T follicular helper cell (primary cell): ENCODE measurements at places on chromosomes 12 and 14.

DNA sequence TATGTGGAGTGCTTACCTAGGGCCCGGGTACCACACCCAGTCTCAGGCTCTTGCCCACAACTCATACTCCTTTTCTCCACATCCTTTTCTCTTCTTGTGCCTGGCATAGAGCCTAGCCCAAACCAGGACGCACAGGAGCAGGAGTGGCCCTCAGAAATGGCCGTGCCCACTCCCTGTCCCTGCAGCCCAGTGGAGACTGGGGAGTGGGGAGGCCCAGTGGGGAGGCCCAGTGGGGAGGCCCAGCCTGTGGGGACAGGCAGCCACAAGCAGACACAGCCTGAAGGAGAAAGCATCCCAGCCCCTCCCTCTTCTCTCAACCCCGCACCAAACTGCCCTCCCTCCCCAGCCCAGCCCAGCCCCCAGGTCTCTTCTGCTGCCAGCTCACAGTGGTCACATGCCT lies 196.8 kb downstream of the KIF26A start:
- no peak for DNase-seq

GRCh38 chr12:104234926-104235499 lies 19.4 kb downstream of the TXNRD1 start:
- no peak for DNase-seq

DNA sequence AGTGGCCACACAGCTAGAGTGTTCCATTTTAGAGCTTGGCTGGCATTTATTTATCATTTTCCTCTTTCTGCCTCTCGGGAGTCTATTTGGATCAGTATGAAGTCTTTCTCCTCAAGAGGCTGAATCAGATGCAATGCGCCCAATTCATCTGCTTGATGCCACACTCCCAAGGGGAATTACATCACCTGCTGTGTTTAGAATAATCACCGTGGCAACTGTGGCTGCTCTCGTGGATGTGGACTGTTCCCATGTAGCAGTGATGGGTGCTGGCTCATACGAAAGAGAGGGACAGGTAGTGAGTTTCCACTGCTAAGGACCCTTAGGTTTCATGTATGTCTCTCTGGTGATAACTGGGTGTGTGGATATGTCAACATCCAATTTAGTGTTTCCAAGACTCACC lies 70.7 kb downstream of the SRRM4 start:
- no peak for DNase-seq

DNA sequence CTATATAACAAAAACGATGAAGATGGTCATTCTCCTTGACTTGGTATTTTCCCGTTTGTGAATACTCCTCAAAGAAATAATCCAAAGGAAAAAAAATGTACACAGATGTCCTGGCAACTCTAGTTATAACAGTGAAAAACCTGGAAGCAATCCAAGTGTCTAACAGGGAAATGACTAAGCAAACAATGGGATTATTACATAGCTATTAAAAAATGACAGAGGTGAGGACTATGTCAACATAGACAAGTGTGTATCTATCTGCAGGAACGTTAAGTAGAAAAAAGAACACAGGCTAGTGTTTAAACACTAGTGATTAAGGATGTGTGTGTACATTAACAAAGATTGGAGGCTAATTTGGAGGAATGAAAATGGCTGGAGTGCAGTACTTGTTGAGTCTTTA lies 5.9 kb upstream of the APOLD1 start:
- no peak for DNase-seq

- DNase-seq = no peak
Observed at GRCh38 chr12:31944299-31944698, 14.9 kb upstream of the RESF1 start.

DNA sequence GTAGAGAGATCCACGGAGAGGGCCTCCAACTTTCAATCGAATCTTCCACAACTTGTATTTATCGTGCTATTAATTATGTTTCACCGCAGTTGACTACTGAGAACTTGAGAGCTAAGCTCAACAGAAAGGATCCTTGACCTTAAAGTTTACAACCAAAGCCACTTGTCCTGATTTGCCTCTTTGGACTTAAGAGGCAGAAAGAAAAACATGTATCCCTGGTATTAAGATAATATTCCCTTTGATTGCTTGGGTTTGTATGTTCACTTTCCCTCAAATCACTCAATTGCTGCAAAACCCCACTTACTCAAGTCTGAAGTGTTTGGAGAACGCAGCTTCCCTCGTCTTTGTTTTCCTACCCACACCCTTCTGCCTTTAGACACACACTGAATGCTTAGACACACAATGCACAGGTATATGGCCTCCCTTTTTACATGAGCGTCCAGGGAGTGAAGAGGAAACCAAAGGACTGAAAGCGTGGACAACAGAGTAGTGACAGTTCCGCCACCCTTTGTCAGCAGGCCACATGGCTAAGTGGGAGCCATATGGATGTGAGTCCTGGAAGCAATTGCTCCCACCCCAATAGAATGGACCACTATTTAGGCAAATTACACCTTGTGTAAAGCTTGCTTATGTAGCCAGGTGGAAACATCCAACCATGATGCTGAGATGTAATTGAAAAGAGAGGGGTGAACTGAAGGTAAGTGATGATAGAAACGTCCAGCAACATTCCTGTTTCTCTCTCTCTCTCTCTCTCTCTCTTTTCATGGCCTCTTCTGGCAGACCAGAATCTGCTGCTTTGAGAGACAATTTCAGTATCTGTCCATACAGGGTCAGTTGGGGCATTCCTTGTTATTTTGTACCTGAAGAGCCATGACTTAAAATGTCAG lies 1.4 kb upstream of the PKP2 start:
- no peak for DNase-seq

DNA sequence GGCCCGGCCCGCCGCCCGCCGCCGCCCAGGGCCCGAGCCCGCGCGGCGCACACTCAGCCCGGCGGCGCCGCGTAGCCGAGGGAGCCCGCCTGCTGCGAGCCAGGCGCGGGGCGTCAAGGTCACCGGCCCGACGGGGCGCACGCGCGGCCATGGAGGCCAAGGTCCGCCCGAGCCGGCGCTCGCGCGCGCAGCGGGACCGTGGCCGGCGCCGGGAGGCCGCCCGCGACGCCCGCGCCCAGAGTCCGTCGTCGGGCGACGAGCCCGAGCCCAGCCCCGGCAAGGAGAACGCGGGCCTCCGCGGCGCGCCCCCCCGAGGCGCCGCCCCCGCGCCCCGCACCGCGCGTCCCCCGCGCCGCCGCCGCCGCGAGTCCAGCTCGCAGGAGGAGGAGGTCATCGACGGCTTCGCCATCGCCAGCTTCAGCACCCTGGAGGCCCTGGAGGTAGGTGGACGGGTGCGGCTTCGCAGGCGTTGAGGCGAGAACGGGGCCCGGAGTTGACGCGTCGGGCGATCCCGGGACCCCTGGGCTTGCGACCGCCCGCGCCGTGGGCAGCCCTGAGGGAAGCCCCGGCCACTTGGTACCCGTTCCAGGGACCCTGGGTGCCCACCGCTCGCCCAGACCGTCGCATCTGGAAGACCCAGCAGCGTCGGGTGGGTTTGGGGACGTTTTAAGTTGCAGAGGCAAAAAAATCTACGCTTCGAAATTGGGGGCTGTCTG lies 629 bp downstream of the FBRSL1 start:
- no peak for DNase-seq

DNA sequence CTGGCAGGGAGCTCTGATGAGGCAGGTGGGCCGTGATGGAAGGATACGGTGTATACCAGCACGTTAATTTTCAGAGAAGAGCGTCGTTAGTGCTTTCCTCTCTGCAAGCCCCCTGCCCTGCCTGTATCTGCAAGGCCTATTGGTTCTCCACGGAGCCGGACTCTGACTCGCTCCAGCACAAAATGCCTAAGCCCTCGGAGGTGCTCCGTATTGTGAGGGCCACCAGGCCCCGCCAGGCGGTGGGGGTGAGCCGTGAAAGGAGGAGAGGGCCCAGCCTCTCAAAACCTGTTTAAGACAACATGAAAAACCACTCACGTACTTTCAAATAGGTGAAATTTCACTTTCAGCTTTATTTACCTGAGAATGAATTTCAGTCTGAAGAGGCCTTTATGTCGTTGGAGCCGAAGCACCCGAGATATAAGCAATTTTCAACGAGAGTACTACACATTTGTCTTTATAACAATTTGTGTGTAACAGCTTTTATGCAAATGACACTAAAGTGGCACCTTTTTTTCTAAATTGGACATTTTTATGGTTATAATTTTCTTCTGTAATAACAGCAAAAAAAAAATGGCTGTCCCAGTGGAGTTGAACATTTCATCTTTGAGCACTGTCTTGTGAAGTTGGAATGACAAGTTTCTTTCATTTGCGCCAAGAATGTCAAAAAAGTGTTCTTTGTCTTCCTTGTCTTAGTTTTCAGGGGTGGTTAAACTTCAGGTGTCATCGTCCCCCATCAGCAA lies 749.5 kb downstream of the VRK1 start:
- no peak for DNase-seq

GRCh38 chr12:127726671-127727315 lies 540.2 kb upstream of the TMEM132C start:
- no peak for DNase-seq
